Globus pallidus (tissue), 1 donor: ENCODE measurements at places on chromosomes 2 and 18.

GRCh38 chr18:10209302-10209701, 245.1 kb upstream of the APCDD1 start:
- DNase-seq = no peak

GRCh38 chr2:201329409-201329808, 27.7 kb downstream of the FLACC1 start:
- DNase-seq = no peak

DNA sequence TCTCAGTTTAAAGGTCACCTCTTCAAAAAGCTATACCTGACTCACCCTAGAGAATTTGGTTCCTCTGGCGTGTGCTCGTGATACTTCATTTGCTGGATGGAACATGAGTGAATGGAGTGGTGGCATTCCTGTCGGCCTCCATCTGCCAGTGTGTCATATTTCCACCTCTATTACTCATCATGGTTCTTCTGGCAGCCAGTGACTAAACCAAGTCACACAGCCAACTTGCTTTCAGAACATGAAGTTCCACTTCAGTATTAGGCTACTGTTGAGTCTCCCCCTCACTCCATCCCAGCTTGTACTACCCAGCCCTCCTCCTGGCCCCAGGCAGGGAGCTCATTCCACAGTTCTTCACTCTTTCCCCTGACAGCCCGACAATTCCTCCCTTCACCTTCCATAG, 169.8 kb downstream of the MREG start:
- no peak for DNase-seq

GRCh38 chr2:75799859-75800258, 89.1 kb upstream of the GCFC2 start:
- DNase-seq = no peak

- no peak for DNase-seq
Observed at GRCh38 chr2:19982268-19982667, 7.6 kb downstream of the WDR35 start.
